Midbrain (tissue), 1 donor: ENCODE measurements at places on chromosomes 1 and 21.
A peak's percentile ranks its signal among the peaks of the same experiment; 100 is the strongest.

GRCh38 chr1:38006008-38006828 is 904 bp upstream of the FHL3 start:
- no peak for DNase-seq

- no peak for DNase-seq
Measured at GRCh38 chr1:153392822-153393221, 1.9 kb upstream of the S100A8 start.

DNA sequence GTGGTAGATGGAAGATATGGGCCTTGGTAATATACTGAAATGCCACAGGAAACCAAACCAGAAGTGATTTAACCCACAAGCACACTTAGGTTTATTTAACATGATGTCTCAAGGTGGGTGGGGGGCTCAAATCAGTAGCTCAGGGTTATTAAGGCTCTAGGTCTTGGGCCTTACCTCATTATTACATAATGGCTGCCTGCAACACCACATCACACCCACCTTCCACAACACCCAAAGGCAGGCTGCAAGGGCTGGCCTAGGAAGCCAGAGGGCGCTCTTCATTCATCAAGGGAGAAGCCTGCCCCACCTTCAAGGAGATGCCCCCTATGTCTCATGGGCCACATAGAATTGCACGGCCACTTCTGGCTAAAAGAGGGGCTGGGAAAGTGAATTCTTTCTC is 6.0 kb downstream of the TFF1 start:
- no peak for DNase-seq

DNA sequence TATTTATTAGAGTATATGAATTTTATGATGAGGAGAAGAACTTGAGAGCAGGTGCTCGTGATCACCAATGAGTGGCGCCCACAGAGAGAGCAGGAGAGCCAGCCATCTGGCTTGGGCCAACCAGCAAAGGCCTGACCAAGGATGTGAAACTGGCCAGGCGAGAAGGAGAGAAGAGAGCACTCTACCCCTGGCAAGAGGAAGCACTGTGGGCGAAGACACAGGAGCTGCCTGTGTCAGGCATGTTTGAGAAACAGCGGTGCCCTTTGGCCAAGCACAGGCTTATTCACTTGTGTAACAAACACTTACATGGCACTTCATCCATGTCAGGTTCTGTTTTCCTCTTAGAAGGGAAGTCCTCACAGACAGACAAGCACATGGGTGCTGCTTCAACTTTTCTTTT is 4.2 kb upstream of the SIPA1L2 start:
- DNase-seq: peak; percentile 22

DNA sequence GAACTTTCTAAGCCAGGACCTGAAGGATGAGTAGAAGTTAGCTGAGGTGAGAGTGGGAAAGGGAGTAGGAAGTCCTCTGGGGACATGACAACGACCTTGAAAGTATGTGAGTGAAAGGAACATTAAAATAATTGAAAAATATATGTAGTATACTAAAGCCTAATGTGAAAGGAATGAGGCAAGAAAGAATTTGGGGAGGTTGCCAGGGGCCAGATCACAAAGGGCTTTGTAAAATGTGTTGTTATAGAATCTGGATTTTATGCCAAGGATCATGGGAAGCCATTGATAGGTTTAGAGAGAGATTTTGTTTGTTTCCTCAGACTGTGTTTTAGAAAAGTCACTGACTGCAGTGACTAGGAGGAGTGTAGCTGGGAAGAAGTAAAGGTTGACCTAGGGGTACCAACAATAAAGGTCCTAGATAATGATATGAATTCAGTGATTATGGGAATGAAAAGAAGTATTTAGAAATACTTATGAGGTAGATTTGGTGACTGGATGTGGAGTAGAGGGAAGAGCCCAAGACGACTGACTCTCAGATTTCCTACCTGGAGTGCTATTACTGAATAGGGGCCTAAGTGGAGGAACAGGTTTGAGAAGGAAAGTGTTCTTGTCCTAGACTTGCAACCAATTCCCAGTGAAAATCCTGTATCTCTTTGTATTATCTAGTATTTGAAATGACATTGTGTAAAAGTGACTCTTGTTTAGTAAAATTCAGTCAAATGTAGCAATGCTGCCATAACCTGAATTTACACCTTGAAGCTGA is 179.8 kb downstream of the PHTF1 start:
- no peak for DNase-seq

GRCh38 chr1:60427701-60428100 is 354.1 kb upstream of the C1orf87 start:
- no peak for DNase-seq

DNA sequence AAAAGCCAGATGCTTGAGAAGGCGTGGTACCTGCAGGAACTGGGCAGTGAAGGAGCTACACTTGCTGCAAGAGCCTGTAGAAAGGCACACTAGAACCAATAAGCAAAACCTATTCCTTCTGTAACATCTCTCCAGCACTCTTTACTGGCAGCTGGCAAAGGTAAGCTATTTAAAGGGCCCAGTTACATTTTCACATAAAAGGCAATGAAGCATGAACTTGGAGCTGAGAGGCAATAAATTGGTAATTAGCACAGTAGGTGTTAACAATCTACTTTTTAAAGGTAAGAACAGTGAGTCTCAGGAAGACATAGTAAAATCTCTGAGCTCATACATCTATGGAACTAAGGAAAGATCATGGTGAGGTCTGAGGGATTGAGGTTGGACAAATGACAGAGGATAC is 167.1 kb upstream of the OLFM3 start:
- no peak for DNase-seq

- no peak for DNase-seq
Measured at GRCh38 chr1:31189696-31190674, 49.7 kb downstream of the NKAIN1 start.

DNA sequence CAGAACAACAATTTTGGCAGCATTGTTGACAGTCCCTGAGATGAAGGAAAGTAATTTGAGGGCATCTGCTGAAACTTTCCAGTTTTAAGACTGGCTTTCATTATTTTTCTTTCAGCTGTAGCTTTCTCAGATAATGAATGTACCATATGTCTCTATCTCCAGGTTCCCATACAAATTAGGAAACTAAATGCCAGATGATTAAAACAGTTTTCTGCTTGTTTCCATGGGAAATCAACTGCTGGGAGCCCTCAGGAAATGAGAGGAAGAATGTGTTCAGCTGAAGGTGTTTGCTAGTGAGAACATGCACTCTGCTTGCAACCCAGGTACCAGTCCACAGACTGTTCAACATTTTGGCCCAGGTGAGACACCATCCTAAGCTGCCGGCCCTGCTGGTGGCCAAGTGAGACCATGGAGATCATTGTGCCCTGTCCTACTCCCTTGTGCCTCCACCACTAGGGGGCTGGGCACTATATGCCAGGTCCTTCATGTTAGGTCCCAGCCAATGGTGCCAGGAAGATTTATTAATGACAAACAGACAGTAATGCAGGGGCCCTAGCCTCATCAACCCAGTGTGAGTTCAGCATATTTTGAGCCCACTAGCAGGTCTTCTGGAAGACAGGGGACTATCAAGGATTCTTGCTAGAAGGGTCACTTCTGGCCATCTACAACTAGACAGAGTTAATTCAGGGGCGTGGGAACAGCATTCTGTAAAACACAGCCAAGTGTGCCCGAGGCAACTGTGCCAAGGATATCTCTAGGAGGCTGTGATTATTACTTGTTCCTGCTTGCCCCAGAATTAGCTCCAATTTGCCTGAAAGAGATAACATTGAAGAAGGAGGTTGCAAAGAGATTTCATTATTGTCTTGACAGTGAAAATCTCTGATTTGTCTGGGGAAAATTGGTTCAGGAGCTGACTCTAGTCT is 17.0 kb upstream of the LRRC8C start:
- no peak for DNase-seq

DNA sequence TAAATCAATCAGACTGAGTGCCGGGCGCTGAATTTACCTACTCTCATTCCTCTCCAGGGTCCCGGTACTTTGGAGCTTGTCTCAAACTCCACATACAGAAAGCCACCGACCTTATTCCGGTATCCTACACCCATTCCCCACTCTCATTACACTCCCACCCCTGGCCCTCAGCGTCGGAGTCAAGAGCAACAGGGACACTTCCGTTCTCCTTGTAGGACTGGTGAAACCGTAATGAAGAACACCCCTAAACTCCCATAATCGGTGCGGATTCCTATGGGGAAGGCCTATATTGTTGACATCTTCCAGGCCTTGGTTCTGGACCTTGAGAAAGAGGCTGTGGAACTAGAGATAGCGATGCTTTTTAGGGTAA is 798 bp downstream of the ZBED6 start:
- DNase-seq: no peak

- DNase-seq: no peak
Measured at GRCh38 chr1:3081171-3081683, 12.2 kb downstream of the PRDM16 start.

DNA sequence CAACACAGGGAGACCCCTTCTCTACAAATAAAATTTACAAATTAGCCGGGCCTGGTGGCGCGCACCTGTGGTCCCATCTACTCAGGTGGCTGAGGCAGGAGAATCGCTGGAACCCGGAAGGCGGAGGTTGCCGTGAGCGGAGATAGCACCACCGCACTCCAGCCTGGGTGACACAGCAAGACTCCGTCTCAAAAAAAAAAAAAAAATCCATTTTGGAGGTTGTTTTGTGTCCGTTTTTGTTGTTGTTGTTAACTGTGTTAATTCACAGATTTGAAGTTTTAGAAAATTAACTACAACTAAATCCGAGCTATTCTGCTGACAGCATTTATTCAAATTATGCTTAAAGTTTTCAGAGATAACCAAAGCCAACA is 618 bp downstream of the CLCC1 start:
- no peak for DNase-seq
